ENCODE measurements at places on chromosomes 2 and 18.

DNA sequence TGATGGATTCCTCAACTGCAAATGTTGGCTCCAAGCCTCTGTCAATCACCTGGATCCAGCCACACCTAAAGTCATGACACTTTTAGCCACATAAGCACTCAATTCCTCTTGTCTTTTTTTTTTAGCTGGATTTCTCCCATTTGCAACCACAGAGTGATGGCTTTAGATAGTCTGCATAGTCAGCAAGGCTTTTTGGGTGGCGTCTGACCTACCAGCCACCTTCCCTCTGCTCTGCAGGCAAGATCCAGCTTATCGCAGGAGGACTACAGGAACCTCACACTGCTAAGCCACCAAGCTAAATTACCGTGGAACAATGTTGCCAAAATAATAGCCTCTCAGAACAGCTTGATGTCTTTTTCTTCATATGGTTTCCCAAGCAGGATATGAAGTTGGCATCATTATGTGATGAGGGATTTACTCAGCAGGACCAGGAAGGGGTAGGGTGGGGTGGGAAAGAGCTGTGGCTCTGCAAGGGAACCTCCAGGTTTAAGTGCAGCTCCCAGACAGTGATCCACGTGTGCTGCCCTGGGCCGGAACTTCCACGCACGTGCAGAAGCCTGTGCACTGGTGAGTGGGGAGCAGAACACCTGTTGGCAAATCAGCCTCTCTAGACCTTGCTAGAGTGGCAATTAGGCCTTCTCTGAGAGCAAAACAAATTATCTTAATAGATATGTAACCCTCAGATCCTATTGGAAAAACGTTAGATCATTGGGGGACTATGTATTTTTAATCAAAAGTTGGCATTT, 170.6 kb upstream of the NCK2 start:
- no peak for DNase-seq

DNA sequence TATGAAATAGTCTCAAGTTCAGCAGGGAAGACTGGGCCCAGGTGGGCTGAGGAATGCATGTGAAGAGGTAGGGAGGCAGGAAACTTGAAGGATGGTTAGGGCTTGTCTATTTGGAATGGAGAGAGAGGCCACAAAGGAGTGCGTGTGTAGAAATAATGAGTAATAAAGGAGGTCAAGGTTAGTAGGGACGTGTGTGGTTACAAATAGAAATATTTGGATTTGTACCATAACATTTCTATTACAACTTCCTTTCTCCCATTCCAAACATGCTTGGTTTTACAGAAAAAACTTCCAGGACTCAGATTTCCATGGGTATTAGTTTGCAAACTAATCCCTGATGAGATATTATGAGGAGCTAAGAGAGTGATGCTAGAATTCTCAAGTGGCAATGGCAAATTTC, 280.6 kb downstream of the NCKAP5 start:
- DNase-seq: no peak

DNA sequence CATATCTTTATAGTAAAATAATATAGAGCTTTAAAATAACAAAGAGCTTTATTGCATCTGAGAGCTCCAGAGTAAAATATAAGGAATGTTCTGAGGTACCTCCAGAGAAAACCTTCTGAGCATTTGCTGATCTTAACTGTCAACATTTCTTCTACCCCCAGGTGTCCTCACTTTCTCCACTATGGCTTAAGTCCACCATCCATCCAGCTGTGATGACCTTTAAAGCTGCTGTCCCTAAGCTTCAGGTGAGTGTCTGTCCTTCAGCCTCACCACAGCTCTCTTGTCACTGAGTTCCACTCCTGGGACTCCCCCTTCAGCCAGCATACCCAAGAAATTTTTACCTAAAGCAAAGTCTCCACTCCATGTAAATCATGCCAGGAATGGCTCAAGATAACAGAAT, 137.9 kb downstream of the MYO5B start:
- no peak for DNase-seq

- no peak for DNase-seq
These were observed 118.9 kb downstream of the ZNF236 start for GRCh38 chr18:76941284-76941683.

- no peak for DNase-seq
These were observed 59.7 kb downstream of the VAPA start for GRCh38 chr18:9973470-9973869.

DNA sequence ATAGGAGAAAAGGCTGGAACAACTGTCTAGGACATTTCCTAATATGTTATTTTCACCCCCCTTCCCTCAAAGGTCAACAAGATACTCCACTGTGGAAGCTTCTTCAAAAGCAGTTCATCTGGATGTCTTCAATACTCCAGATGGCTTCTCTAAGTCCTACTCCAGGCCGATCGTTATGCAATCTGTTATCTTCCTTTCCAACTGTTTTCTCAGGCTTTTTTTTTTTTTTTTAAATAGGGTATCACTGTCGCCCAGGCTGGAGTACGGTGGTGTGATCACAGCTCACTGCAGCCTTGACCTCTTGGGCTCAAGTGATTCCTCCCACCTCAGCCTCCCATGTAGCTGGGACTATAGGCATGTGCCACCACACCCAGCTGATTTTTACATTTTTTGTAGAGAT, 26.3 kb downstream of the ATP8B1 start:
- DNase-seq: no peak

DNA sequence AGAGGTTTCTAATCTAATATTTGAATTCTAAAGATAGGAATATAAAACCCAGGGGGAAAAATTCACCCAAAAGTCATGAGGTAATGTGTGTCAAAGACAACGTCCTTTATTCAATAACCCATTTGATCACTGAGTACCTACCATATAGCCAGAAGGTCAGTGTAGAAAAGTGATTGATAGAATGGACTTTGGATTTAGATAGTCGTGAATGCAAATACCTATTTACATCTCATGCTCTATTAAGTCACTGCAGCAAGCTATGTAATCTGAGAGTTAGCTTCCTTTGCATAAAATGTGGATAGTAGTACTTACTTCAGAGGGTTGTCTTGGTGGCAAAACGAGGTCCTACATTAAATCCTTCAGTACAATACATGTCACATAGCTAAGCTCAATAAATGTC, 27.8 kb upstream of the TRIB2 start:
- no peak for DNase-seq
